ENCODE measurements at places on chromosomes 7 and 10.

GRCh38 chr10:99758211-99758891 is 24.1 kb upstream of the ABCC2 start:
- no peak for DNase-seq

GRCh38 chr10:126170776-126171175 is 217.5 kb downstream of the ADAM12 start:
- no peak for DNase-seq

GRCh38 chr7:151819866-151820265 is 57.0 kb downstream of the PRKAG2 start:
- DNase-seq, result no peak

GRCh38 chr10:69359148-69359547 is 57.6 kb downstream of the TACR2 start:
- DNase-seq, result no peak

DNA sequence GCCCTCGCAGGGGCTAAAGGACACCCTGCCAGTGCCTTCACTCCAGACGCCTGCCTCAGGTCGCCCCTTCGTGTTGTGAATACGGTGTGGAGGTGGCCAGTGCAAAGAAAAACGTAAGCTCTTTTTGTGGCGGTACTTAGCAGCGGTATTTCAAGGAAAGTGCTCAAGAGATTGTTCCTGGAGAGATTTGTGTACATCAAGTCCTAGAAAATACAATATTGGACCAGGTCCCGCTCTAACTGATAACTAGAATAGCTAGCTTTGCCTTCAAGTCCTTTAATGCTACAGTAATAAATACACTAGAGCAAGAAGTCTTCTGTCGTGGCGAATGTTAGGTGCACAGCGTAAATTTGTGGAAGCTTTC is 689 bp downstream of the PLCE1 start:
- DNase-seq, result no peak

DNA sequence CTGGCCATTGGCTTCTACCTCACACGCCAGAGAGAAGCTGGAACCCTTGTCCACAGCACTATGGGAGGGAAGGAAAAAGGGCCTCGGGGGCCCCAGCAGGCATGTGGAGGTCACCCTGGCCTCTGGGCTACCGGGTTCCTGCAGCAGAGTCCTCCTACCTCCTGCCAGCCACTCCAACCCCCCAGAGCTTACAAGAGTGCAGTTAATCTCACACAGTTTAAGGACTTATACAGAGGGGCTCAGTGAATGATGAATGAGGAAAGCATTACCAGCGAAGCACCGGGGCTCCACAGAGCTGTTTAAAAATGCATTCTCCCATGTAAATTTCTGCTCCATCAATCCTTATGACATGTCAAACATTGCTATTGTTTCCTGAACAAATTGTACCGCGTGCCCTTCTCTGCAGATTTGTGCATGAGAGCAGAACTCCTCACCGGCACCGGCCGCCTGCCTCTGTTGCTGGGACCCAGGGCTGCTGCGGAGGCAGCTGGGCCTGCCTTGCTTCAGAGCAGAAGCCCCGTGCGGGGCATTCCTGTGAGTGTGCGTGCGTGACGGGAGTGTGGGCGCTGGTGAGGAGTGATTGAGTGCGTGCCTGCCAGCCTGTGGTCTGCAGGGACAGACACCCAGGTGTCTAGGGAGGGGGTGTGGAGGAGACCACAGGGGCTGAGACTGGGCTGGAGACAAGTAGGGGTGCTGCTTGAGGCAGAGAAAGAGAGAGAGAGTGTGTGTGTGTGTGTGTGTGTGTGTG is 52.8 kb downstream of the C10orf105 start:
- no peak for DNase-seq

GRCh38 chr7:50418526-50419290 is 31.4 kb downstream of the FIGNL1 start:
- DNase-seq, result no peak

GRCh38 chr7:50781381-50782293 is 1.1 kb downstream of the GRB10 start:
- DNase-seq, result no peak

DNA sequence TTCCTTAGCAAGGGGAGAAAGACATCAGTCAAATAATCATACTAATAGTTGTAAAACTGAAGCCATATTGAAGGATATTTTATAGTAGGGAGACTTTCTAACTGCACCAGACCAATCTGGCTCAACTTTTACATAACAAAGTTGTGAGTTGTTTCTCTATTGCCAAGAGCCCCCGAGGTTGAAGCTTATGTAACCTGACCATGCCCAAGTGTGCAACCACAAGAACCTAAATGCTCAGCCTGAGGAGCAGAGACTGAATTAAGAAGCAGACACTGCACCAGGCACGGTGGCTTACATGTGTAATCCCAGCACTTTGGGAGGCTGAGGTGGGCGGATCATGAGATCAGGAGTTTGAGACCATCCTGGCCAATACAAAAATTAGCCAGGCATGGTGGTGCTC is 77.3 kb upstream of the ARMC3 start:
- no peak for DNase-seq

DNA sequence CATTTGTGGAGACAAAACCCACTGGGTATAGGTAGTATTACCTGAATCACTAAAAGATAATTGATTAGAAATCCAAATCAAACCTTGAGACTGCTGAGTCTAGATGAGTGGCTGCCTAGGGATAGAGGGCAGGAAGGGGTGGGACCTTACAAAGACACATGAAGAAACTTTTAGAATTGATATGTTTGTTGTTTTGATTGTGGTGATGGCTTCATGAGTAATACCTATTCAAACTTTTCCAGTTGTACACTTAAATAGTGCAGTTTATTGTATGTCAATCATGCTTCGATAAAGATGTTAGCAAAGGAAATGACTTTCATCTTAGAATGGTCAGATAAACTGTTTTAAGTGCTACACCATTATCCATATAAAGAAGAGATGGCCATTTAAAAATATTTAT is 188.7 kb upstream of the KAT6B start:
- DNase-seq, result no peak

GRCh38 chr7:120404042-120404441 is 131.1 kb downstream of the KCND2 start:
- DNase-seq, result no peak

DNA sequence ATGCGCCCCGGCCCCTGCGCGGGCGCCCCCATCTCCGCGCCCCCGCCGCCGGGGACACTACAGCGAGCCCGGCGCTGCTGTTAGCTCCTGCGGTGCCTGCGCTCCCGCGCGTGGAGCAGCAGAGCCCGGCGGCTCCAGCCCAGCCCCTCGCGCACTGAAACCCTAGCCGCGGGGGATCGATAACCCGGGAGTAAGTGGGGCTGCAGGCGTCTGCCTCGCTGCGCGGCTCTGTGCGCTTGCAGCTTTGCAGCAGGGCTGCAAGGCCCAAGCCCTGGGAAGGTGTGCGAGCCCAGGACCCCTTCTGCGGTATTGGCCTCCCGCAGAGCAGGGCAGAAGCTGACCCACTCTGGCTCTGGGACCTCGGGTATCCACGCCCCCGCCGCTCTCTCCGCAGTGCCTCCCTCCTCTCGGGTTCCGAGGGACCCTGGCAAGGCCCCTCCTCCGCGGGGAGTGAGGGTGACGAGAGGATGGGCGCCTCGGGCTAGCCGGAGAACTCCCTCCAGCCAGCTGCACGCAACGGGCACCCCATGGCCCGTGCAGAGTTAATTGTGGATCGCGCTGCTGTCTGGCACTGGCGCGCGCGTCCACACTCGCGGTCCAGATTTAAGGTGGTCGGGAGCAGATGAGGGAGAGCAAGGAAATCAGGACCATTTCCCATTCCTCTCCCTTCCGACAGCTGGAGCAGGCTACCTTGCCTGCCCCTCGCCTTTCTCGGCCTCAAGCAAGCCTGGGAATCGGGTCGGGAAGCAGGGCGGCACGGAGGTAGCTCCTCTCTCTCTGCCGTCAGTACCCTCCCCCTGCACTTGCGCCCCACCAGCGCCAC is 2.1 kb downstream of the SHH start:
- no peak for DNase-seq

GRCh38 chr10:865924-866576 is 65.5 kb downstream of the LARP4B start:
- no peak for DNase-seq

DNA sequence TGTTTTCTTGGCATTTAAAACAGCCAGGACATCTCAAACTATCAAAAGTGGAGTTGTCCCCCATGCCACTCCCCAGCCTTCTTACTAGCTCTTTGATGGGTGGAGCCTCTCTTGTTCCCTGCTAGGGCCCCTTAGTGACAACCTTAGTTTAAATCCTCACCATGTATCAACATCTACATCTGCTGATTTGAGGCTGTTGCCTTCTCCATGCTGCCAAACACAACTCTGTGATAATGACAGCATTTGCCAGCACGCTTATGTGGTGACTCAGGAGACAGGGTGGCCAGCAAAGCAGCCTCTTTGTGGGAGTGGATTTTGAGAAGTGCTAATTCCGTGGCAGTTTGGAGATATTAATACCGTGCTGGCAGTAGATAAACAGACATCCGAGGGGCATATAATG is 145.4 kb downstream of the LRRC4 start:
- no peak for DNase-seq

DNA sequence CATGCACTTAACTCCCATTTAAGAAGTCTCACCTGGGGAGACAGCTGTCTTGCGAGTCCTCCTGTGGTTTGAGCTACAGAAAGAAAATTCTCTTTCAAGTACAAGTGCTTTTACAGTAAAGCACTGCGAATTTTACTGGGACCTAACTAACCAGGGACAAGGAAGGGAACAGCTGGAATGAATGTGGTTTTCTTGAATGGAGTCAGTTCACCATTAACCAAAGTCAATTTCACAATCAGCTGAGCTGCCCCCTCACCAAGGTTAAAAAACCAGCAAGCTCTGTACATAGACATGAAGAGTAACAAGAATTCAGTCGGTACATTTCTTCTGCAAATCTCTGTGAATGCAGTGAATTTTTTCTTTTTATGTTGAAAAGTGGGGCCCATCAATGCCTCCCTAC is 56.3 kb downstream of the GFRA1 start:
- no peak for DNase-seq

DNA sequence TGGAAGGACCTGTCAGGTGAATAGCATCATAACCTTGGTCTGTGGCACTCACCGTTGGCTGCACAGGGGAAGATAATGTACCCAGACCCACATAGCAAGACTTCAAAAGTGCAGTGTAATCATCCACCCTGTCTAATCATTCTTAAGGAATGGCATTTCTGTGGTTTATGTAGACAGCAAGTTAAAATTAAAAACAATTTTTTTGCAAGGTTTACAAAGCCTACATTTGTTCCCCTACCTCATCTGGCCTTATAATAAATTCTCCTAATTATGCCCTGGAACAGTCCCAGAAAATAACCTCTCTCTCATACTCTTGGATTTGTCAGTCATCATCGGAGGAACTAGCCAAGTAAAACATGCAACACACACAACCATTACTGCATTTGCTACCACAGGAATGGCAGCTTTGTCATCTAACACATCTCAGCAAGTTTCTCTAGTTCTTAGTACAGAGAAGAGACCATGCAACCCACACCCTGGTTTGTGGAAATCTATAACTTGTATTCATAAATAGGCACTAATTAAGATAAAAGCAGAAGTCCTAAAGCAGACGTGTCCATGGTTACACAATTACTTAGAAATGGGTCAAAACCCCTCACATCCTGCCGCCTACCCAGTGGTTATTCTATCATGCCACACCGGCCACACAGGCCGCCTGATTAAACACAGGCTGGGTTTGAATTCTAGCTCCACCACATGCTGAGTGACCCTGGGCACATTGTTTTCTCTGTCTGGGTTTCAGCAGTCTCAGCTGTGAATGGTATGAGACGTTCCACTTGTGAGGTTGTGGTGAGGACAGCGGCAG is 19.1 kb downstream of the ABLIM1 start:
- DNase-seq, result no peak

DNA sequence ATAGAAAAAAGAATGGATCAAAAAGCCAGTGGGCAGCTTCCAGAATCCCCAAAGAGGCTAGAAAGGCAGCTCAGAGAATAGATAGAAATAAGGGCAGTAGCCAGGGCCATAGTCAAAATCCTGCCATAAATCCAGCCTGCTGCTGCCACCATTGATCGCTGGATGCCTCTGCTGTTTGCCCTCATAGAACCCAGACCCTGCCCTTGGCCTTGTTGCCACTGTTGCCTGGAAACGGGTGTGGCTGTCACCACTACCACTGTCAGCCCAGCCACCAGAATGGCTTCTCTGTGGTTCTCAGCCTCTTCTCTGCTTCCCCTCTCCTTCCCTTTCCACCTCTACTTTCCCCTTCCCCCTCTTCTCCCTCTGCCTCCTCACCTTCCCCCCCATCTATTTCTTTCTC is 57.8 kb downstream of the HHEX start:
- DNase-seq, result no peak

DNA sequence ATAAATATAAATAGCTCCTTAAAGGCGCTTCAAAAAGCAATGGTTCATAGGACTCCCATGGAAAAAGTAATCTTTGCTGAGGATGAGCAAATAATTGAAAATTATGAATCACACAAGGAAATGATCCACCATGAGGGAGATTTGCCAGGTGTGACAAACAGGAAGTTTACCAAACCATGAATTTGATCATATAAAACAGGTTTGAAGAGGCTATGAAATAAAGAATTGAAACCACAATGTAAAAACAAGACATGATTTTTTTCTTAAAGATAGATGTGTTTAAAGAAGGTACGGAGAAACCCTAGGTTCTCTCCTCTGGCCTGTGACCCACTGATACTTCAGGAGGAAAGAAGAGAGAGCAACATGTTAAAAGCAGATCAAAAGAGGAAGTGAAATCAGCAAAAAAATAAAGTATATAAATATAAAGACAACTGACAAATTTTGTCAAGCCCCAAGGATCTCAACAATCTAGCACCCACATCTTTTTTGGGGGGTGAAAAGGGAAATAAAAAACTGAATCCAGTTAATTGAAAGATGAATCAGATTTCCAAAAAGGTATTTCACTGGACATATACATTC is 111.3 kb upstream of the ASAH2 start:
- DNase-seq, result no peak

GRCh38 chr10:101464082-101464481 is 110.1 kb downstream of the BTRC start:
- no peak for DNase-seq

DNA sequence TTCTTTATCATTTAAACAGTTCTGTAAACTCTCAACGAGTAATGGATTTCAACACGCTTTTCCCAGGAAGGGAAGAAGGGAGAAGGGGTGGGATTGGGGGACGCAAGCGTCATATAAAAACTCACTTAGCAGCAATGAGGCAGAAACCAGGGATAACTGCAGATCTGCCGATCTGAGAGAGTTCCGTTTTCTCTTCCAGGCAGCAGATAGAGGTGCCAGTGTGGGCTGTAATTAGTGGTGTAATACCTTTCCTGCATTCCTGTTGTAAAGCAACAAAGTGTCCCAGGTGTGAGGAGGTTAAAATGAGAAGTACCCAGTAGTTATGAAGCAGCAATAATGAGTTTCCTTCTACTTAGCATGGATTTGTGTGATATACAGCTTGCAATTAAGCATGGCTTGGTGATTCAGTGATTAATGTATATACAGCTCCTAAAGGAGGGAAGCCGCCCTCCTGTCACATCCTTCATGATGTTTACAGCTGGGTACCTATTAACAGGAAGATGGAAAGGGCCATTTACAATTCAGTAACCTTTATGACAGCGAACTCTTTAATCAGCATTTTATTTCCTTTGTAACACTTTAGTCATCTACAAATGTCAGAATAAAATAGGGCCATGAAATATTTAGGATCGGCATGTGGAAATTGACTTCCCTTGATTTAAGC is 271.9 kb downstream of the LRMDA start:
- DNase-seq, result no peak
